H1 (cell line): ENCODE measurements at places on chromosomes 3 and 15. TPM values are rescaled to one million over a fixed set of nuclear protein-coding genes. Genes with fewer than 3 reads are reported as not detected.

DNA sequence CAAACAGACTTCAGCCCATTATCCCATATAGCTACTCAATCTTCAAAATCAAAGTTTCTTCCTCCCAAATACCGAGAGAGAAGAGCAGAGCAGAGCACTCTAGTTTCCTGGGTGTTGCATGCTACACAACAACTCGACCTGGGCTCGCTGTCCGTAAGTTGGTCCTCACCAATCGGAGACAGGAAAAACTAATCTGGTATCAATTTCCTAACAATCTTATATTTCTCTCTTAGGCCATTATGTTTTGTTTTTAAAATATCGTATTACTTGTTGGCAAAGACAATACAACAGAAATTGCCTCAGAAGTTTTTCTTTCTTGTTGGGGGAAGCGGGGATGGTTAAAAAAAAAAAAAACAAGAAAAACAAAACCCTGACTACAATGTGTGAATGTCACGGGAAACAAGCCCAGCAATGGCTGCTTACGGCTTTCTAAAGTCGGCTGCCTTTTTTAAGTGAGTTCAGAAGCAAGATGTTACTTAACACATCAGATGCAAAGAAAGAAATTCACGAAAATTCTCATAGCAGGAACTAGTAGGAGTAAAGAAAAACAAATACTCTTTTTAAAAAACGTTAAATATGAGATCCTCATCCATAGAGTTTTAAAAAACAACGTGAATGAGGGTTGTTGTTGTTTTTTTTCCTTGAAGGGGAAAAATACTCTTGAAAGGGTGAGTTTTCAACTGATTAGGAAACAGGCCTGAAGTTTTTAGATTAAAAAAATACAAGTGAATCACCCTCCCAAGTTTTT lies 1.9 kb downstream of the VGLL4 start:
- DNase-seq, result no peak

DNA sequence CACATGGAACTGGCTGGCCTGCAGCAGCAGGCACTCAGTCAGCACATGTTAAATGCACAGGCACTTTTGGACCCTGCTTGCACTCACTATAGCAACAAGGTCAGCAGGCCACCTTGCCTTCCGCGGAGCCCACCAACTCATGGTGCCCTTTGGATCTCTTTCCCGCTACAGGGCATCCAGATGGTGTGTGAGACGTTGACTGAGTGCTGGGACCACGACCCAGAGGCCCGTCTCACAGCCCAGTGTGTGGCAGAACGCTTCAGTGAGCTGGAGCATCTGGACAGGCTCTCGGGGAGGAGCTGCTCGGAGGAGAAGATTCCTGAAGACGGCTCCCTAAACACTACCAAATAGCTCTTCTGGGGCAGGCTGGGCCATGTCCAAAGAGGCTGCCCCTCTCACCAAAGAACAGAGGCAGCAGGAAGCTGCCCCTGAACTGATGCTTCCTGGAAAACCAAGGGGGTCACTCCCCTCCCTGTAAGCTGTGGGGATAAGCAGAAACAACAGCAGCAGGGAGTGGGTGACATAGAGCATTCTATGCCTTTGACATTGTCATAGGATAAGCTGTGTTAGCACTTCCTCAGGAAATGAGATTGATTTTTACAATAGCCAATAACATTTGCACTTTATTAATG lies 85.0 kb downstream of the TGFBR2 start:
- no peak for DNase-seq

Gene ZBTB20
- 0.46 and 1.3 TPM in 2 replicates for total RNA-seq

- DNase-seq, result no peak
Observed at GRCh38 chr15:82650046-82650670, 3.0 kb upstream of the CPEB1 start.

- DNase-seq, result peak; percentile 49
Observed at GRCh38 chr15:27358751-27359434, 387.9 kb downstream of the GABRG3 start.

GRCh38 chr15:71364117-71364584 lies 248.9 kb downstream of the THSD4 start:
- DNase-seq, result no peak

DNA sequence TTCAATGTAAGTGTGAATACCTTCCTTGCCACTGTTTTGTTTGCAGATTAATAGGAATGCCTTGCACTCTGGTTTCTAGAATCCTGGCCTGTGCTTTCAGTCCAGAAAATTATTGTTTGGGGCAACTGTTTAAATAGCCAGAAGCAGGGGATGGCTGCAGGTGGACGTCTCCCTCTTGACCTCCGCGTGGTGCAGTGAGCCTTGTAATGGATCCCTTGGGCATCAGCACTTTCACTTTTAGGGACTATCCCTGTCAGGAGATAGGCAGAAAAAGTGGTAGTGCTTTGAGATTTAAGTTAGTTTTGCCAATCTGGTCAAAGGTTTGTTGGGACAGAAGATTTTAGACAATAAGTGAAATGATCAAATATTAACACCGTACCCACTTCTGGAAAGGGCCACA lies 178.6 kb upstream of the BHLHE40 start:
- no peak for DNase-seq

DNA sequence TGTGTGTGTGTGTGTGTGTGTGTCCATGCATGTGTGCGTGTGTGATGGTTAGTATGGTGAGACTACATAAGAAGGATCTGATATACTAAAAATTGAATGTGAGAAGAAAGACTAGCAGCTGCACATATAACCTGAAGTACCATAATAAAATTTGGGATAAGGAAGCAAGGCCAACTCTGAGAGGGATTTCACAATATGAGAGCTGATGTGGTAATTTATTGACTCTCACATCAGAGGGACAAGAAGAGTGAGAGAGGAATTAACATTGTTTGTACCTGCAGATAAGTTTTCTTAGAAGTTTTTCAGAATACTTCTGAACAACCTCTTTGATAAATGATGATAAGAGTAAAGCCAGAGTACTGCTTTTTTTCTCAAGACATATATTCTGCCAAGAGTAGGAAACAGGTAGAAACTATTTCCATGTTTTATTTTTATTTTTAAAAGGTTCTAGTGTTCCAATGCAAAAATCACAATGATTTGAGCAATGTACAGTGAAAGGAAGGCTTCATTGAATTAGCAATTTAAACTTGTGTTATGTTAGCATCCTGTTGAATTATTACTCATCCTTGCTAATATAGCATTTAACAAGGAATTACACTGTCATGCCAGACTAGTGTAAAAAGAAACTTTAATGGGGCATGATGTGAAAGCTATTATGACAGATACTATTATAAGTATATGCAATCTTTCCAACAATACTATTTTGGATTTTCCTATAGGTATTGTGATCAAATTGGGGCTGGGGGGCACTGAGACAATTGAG lies 415.5 kb upstream of the ARPP21 start:
- DNase-seq, result no peak

Gene SLC49A4
- 10.2 and 10.5 TPM in 2 replicates for total RNA-seq

Gene ZNF860
- total RNA-seq, result 8.6 and 9.8 TPM in 2 replicates

- no peak for DNase-seq
Observed at GRCh38 chr3:48187301-48187578, 977 bp downstream of the CDC25A start.

DNA sequence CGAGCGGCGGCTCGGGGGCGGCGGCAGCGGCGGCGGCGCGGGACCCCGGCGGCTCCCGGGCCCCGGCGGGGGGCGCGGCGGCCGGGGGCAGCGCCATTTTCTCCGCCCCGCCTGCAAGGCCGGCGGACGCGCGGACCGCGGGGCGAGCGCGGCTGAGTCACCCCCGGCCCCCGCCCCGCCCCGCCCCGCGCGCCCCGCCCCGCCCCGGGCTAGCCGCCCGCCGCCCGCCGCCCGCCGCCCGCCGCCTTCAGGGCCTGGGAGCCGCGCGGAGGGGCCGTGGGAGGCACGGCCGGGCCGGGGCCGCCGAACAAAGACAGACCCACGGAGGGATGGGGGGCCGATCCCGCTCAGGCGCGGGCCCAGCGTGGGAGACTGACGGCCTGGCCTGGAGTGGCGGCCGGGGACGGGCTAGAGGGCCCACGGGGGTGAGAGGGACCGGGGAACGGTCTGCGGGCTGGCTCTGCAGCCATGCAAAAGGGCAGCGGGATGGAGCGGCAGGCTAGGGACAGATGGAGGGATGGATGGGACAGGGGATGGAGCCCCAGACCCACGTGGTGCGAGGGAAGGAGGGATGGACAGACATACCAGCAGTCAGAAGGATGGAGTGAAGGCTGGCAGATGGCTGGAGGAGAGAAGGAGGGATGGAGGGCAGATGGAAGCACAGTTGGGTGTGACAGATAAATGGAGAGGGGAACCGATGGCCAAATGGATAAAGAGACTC lies at the start of gene EIF4E3:
Gene EIF4E3 (minus strand): TSS at position 132 of the 721 bp plus-strand sequence. CDS start 35 bp downstream, at position 97.
- DNase-seq, result peak; percentile 72

Gene KLF13
- 32.4 and 33.4 TPM in 2 replicates for total RNA-seq

Gene GRK7
- not detected in 2 replicates for total RNA-seq

DNA sequence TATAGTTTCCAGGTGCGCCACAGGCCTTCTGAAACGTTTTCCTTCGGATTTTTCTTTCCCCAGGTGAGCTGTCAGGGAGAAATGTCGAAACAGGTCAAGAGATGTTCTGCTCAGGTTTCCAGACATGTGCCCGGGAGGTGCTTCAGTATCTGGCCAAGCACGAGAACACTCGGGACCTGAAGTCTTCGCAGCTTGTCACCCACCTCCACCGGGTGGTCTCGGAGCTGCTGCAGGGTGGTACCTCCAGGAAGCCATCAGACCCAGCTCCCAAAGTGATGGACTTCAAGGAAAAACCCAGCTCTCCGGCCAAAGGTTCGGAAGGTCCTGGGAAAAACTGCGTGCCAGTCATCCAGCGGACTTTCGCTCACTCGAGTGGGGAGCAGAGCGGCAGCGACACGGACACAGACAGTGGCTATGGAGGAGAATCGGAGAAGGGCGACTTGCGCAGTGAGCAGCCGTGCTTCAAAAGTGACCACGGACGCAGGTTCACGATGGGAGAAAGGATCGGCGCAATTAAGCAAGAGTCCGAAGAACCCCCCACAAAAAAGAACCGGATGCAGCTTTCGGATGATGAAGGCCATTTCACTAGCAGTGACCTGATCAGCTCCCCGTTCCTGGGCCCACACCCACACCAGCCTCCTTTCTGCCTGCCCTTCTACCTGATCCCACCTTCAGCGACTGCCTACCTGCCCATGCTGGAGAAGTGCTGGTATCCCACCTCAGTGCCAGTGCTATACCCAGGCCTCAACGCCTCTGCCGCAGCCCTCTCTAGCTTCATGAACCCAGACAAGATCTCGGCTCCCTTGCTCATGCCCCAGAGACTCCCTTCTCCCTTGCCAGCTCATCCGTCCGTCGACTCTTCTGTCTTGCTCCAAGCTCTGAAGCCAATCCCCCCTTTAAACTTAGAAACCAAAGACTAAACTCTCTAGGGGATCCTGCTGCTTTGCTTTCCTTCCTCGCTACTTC lies 3.8 kb downstream of the BHLHE40 start:
- no peak for DNase-seq

GRCh38 chr3:159616234-159616825 lies 372.3 kb upstream of the IL12A start:
- no peak for DNase-seq

- peak; percentile 54 for DNase-seq
Observed at GRCh38 chr3:181722156-181722555, 10.4 kb downstream of the SOX2 start.

Gene ZBBX
- total RNA-seq, result 0.84 and 1.0 TPM in 2 replicates

GRCh38 chr15:99167201-99167600 lies 62.3 kb downstream of the SYNM start:
- no peak for DNase-seq

Gene SPINK8
- not detected in 2 replicates for total RNA-seq
